H54 (cell line): ENCODE measurements at places on chromosomes 16 and 17.

DNA sequence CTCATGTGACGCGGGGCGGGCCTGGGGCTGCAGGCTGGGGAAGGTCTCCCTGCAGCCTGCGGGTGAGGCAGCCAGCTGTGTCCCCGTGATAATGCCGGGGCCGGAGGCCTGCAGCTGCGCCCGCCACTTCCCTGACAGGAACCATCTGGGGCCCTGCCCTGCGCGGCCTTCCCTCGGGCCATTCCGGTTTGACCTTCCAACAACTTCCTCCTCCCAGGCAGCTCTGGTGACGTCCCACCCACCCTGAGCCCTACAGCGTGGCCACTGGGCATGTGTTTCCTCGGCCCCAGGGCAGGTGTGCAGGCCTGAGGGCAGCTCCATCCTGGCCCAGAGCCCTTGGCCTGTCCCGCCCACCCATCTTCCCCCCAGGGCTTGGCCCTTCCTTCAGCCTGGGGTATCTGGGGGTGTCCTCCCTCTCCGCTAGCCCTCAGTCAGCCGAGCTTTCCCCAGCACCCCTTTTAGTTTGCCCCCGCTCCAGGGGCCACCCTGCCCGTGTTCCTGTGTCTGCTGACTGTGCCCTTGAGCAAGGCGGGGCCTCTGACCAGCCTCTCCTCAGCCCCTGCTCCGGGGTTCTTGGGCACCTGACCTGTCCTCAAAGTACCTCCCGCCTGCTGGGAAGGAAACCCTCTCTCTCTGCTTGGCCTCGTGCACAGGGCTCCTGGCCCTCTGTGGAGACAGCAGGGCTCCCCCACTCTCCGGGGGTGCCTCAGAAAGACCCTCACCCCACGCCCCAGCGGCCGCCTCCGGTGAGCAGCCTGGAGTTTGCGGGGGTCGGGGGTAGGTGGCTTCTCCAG lies at the start of gene CBFA2T3:
CBFA2T3 (minus strand) TSS at position 190 of the 794 bp plus-strand sequence. CDS start 400 bp downstream, outside the sequence.
- DNase-seq: no peak

DNA sequence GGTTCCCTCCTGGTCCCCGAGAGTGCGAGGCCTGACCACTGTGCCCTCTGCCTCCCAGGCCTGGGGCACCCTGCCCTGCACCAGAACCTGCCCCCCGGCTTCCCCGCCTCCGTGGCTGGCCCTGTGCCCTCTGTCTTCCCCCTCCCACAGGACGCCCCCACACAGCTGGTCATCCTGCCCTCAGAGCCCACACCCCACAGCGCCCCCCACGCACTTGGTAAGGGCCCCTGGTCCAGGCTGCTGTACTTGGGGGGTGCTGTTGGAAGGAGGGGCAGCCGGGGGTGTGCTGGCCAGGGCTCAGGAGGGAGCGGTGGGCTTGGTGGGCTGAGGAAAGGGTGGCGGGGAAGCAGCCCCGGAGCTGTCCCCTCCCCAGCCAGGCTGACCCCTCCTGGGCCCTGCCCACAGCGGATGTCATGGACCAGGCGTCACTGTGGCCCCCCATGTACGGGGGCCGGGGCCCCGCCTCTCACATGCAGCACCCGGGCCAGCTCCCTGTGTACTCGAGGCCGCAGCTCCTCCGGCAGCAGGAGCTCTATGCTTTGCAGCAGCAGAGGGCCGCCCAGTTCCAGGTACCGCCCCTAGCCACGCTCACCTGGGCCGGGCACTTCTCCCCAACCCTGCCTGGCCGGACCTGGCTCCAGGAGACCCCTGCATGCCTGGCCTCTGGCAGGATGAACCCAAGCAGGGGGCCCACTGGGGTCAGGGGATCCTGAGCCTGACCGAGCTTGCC lies 49.5 kb downstream of the BAHCC1 start:
- no peak for DNase-seq

GRCh38 chr17:46872421-46872820 lies 21.0 kb downstream of the WNT9B start:
- DNase-seq: no peak

DNA sequence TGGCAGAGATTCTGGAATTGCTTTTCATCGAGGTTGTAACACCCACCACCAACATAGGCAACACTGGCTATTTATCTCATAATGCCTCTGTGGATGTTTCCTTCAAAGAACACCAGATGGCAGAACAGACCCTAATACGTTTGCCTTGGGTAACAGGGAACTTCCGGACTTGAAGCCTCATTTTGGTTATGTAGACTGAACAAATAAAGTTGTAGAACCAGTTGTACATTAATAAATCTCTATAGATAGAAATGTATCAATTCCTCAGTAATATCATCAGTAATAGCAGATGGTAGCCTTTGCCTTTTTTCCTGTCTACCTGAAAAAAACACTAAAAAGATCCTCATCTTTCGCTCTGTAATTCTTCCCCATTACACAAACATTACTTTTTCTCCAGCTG lies 25.9 kb upstream of the APOH start:
- peak; percentile 40 for DNase-seq

- DNase-seq: no peak
These were observed 2.9 kb downstream of the CDIP1 start for GRCh38 chr16:4535627-4536108.

GRCh38 chr17:40371261-40371929 lies 6.9 kb upstream of the GJD3 start:
- DNase-seq: no peak

GRCh38 chr16:67186550-67186950 lies 2.8 kb upstream of the MATCAP1 start:
- peak; percentile 92 for DNase-seq

- no peak for DNase-seq
These were observed 107.3 kb downstream of the OR1D5 start for GRCh38 chr17:2955931-2956582.

- DNase-seq: no peak
These were observed 37.6 kb upstream of the PIRT start for GRCh38 chr17:10875430-10875851.

DNA sequence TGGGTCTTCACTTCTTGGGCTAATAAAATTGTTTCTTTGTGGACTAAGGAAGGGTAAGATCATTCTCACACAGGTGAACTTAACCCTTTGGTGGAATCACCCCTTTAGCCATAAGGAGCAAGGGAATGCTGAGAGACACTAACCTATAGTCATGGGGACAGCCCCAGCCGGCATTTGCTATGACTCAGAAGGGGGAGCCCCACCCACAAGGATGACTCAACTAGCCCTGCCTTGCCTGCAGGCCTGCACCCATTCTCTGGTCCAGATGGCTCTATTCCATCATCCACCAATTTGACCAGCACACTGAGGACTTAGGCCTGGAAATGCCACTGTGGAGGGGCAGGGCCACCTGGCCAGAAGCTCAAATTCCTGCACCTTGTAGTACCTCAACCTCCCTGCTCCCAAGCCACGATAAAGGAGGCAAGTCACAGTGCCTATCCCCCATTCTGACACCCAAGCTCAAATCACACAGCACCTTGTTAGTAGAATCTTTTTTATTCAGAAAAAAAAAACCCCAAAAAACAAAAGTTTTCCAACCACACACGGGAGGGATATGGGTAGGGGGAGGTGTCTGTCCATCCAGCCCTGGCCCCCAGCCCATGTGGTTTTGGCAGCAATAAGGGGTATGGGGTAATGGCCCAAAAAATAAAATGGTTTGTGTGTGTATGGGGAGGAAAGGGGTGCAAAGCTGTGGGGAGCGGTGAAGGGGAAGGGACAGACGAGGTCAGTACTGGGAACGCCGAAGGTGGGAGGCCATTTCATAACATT lies 3.0 kb downstream of the PFN1 start:
- DNase-seq: peak; percentile 92

GRCh38 chr16:30335598-30336474 lies 19.3 kb downstream of the CD2BP2 start:
- no peak for DNase-seq

GRCh38 chr17:39836117-39836516 lies 28.0 kb downstream of the IKZF3 start:
- no peak for DNase-seq

DNA sequence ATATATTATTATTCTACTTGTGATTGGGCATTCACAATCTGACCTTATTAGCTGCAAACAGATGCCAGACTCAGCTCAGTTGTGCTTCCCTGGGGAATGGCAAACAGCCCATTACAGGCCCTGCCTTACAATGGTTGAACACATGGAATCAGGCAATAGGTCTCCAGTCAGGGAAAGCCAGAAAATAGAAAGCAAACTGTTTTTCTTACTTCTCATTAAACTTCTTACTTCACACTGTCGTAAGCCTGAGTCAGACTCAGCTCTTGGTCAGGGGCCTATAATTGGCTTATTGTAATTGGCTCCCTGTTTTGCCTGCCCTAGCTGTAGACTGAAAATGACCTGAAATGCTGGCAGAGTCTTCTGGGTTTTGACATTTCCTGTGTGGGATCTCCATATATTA lies 77.0 kb upstream of the CA10 start:
- DNase-seq: no peak

DNA sequence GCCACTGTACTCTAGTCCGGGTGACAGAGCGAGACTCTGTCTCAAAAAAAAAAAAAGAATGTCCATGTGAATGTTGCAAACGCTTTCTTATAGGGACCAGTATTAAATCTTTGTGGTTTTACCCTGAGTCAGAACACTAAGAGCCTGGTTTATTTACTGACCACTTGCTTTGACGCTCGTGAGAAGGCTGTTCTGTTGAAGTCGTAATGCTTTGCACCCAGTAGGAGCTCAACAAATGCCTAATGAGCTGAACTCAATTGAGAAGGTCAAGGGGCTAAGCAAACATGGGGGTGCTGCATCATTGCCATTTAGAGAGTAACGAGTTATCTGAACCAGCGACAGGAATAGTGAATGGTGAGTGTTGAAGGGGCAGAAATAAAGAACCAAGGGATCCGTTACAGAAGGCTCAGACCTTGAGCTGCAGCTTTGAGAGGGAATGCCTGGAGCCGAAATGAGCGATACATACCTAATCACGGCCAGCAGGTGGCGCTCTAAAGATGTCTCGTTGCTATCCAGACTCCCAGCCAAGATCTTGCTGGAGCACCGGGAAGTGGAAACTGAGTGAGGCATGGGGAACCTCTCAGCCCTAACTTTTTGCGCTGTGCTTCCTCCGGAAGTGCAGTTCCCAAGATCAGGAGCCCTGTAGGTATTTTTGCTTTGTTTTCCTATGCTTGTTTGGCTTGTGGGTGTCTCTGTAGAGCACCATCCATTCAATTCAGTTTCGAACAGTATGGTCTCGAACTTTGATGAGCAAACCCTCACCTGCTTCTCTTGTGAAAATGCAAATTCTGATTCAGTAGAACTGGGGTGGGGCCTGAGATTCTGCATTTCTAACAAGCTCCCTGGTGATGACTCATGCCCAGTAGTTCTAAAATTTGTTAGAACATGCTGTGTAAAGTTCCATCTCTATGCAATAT lies 12.6 kb upstream of the RNF222 start:
- DNase-seq: peak; percentile 71

- peak; percentile 85 for DNase-seq
These were observed 28.8 kb downstream of the DYNLRB2 start for GRCh38 chr16:80569440-80570105.

DNA sequence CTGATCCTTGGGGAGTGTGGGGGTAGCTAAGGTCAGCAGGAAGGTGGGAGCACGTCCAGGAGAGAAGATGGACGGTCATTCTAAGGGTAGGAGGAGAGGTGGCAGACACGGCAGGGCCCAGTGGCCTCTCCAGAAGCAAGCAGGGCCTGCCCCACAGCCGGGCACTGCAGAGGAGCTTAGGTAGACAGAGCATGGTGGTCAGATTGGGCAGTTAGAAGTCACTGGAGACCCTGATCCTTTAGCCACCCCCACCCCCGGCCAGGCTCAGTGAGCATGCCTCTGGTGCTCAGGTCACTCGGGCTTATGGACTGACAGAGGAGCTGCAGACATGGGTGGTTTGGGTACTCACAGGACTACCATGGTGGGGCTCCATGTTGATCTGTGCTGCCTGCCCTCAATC lies 26.3 kb downstream of the NLRP1 start:
- DNase-seq: no peak

GRCh38 chr16:9555051-9555450 lies 463.6 kb downstream of the HAPSTR1 start:
- no peak for DNase-seq

DNA sequence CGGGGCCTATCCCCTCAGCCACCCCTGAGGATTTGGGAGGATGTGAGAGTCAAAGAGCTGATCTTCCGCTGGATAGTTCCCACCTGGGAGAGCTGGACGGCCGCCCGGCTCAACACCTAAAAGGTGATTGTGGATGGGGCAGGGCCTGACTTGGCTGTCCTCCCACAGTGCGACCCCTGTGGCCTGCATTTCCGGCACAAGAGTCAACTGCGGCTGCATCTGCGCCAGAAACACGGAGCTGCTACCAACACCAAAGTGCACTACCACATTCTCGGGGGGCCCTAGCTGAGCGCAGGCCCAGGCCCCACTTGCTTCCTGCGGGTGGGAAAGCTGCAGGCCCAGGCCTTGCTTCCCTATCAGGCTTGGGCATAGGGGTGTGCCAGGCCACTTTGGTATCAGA lies 4.5 kb downstream of the BCL6B start:
- DNase-seq: no peak

DNA sequence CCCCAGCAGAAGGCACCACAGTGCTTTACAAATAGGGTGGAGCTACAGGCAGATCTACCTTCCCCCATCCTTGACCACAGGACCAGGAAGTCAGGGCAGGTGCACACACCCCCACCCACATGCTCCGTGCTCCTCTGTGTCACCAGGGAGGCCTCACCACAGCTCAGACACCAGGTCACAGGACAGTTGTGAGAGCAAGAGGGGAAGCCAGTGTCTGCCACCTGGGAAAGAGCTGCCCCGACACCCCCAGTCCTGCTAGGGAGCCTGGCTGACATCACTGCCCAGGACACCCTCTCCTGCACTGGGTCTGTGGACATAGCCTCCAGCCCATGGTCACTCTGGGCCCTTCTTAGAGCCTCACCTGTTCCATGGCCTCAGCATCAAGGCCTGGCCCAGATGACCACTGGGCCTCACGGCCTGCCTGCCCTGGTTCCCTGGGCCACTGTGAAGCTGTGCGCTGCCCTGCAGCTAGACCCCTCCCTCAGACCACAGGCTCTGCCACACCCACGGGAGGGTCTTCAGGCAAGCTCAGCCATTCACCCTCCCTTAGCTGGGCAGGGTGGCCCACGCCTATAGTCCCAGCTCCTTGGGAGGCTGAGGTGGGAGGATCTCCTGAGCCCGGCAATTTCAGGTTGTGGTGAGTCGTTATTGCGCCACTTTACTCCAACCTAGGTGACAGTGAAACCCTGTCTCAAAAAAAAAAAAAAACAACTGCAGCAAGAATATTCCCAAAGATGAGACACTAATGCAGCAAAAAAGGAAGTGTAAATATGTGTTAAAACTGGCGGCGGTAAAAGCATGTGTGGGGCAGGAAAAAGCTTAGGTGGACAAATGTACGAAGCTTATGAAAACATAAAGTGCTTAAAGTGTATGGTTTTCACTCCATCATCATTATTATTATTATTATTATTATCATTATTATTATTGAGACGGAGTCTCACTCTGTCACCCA lies 14.2 kb downstream of the POLR3K start:
- DNase-seq: no peak

GRCh38 chr16:83887080-83887479 lies 11.8 kb upstream of the MLYCD start:
- no peak for DNase-seq

GRCh38 chr16:68823401-68824135 lies 19.8 kb upstream of the TANGO6 start:
- peak; percentile 74 for DNase-seq

GRCh38 chr17:1546292-1546922 lies 16.2 kb downstream of the PITPNA start:
- peak; percentile 29 for DNase-seq

GRCh38 chr17:63529711-63530556 lies 6.8 kb downstream of the KCNH6 start:
- no peak for DNase-seq

- no peak for DNase-seq
These were observed 111.8 kb downstream of the SMG6 start for GRCh38 chr17:2191785-2192184.

- no peak for DNase-seq
These were observed 31.9 kb downstream of the SLFN11 start for GRCh38 chr17:35341411-35341992.
